ENCODE measurements at places on chromosomes 2 and 18. TPM values are rescaled to one million over a fixed set of nuclear protein-coding genes. Genes with fewer than 3 reads are reported as not detected.

- no peak for DNase-seq
Measured at GRCh38 chr2:79223539-79223938, 64.0 kb upstream of the REG3A start.

GRCh38 chr2:147098940-147099339 is 745.9 kb upstream of the ACVR2A start:
- no peak for DNase-seq

DNA sequence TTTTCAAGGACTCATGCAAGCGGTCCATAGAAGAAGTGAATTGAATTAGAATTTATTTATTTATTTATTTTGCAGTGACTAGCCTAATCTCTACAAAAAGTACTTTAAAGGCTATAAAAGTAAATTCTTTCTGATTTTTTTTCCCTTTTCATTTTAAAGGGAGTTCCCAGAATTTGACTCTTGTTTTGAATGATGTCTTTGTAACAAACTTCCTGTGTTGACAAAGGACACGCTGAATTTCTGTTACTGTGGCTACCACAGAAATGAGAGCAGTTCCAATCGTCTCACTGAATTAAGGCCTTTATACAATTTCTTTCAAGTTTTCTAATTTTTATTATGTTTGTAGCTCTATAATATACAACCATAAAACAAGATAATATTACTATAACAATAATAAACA is 46.3 kb upstream of the LPIN2 start:
- no peak for DNase-seq

GRCh38 chr2:105858868-105859693 is 114.4 kb downstream of the NCK2 start:
- no peak for DNase-seq

DNA sequence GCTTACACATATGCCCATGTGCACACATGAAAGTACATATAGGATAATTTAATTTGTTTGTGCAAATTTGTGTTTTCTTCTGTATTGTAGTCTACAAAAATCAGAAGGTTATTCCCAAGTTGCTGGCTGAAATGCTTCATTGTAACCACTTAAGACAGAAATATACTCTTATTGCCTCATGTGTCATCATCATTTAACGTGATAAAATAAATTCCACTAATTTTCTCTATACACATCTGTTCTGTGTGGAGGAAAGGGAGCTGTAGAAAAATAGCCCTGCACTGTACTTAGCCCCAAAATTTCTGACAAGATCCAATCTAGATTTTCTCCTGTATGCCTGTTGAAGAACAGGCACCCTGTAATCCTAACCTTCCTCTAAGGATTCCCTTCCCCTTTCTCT is 20.4 kb upstream of the NR4A2 start:
- DNase-seq, result no peak

The MEP1B gene
- 1.6 TPM for polyA plus RNA-seq

The PCARE gene
- polyA plus RNA-seq, result not detected

The TRMT61B gene
- 13.8 TPM for polyA plus RNA-seq

The BIRC6 gene
- polyA plus RNA-seq, result 17.4 TPM

The RPRD1A gene
- polyA plus RNA-seq, result 13.2 TPM
